ENCODE measurements at places on chromosomes 2 and 18. TPM values are rescaled to one million over a fixed set of nuclear protein-coding genes. Genes with fewer than 3 reads are reported as not detected.

GRCh38 chr2:120939595-120940318 is 204.1 kb downstream of the GLI2 start:
- no peak for DNase-seq

- DNase-seq = no peak
These were observed 37.5 kb downstream of the SNED1 start for GRCh38 chr2:241035818-241036396.

DNA sequence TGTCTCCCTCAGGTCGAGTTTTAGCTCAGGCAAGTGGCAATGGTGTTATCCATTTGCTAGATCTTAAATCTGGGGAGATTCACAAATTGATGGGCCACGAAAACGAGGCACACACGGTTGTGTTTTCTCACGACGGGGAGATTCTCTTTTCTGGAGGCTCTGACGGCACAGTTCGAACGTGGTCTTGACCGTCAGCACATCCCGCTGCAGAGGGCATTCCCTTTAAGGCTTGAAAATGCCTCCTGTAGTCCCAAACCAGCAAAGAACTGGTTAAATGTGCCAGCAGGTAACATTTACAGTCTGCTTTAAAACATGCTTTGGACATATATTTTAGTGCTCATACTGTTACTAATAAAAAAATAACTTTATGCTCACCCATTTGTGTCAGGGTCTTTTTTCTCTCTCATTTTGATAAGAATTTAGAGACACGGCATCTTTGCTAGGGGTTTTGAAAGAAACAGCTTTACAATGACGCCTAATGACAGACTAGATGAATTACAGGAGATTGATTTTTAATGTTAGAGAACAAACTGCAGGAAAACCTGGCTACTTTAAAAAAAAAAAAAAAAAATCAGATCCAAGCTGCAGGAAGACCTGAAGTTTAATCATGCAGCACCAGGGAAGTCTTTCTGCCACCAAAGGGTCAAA is 602 bp upstream of the VWC2L start:
- DNase-seq = no peak

DNA sequence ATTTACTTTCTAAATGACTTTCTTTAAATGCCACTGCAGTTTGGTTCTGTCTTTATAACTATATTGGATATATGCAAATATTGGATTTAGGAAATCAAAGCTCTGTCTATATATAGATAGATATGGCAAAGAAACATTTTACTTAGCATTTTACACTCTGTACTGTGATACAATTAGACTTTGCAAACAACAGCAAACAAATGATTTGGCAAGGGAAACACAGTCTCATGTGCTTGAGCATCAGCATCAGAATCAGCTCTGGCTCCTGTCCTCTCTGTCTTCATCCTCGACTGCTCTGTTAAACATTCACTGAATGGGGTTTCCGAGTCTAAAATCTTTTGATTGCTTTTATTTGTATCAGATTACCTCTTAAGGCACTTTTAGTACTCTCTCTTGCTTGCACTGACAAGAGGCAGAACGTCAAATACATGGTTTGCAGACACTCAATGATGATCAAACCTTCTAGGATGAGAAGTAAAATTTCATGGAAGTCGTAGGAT is 176.8 kb upstream of the LRP1B start:
- DNase-seq = no peak

GRCh38 chr2:33160191-33160590 is 213.4 kb downstream of the LTBP1 start:
- no peak for DNase-seq

DNA sequence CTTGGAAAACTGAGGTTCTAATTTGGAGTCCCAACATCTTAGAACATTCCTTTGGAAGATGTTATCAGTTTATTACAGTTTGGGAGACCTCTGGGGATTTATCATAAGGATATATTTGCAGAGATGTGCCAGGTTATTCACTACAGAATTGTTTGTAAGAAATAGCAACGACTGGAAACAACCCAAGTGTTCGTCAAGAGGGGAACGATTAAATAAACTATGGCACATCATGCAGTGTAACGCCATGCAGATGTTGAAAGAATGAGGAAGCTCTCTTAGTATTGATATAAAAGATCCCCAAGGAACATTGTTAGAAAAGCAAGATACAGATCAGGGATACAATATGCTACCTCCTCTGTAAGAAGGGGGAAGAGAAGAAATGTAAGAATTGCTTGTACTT is 210.6 kb downstream of the TMEM247 start:
- peak; percentile 89 for DNase-seq

DNA sequence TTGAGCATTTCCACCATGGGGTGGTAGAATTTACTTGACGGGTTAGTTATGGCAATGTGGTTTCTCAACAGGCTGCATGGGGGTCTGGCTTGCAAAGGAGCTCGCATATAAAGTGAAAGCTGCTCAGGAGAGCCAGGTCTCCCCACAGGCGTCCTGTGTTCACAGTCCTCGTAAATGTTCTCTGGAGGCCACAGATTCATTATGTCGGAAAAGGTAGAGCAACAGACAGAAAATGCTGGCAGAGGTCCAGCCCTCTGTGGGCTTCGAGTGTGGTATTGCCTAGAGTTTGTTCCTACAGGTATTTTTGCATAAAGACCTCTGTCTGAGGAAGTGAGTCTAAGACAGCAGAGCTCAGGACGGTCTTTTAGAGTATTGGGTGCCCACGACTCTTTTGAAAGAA is 96.4 kb downstream of the CDCA7 start:
- DNase-seq = no peak

GRCh38 chr2:197255543-197255942 is 55.0 kb downstream of the ANKRD44 start:
- peak; percentile 40 for DNase-seq

DNA sequence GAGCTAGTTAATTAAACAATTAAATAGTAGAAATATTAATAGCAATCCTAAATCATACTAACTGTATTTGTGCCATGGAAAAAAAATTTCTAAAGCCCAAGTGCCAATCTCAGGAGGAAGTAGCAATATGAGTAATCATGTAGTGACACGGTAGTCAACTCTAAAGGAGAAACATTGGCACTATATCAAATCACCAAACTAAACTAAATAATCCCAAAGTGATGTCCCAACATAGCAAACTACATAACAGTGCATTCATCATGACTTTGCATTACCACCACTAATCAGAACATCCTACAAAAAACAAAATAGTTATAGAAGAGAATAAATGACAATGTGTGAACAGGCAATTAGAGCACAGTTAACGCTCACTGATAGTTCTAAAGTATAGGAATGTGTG is 195.1 kb downstream of the EXOC6B start:
- DNase-seq = no peak

DNA sequence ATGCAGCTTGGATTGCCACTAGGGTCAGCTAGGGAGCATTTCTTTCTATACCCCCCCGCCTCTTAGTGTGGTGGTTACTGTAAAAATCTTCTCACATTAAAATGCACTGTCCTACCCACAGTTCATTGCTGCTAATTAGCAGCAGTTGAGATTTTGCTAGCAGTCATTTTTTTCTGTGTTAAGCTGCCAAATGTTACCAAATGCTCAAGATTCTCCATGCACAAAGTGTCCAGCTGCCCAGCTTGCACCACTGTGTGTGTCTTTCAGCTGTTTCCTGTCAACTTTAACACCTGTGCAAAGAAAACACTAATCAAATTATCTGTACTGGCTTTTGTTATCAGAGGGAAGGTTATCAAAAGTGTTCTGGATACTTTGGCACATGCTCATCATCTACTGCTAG is 679.3 kb downstream of the NR4A2 start:
- DNase-seq = no peak

DNA sequence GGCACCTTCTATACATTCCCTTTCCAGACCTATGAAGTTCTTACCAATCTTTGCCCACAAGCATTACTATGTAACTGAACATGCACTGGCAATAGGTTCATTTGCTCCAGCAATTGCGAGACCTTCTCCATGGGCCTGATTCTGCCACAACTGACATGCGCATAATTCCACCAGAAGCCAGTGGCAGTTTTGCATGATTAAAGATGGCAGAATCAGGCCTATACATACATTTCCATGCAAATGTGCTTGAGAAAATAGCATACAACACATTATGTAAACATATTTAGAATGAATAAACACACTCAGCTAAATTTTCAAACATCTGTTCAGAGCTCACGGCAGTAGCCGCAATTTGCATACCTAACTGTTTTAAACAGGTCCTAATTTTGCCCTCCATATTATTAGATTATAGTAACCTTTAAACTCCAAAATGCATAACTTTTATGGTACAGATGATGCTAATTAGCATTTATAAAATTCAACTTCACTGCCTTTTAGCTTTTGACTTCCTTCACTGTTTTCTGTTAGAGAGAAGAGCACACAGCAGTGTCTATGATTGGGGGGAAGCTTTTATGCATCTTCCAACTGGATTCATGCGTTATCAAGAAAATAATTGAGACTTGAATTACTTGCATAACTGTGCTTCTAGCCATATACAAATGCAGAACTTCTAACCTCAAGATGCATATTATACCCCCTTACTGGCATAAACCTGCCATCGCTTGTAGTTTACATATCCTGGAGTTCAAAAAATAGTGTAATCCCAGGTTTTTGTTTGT is 155.3 kb upstream of the CDH19 start:
- no peak for DNase-seq

- DNase-seq = no peak
These were observed 96.1 kb downstream of the RBMS1 start for GRCh38 chr2:160397530-160397865.

DNA sequence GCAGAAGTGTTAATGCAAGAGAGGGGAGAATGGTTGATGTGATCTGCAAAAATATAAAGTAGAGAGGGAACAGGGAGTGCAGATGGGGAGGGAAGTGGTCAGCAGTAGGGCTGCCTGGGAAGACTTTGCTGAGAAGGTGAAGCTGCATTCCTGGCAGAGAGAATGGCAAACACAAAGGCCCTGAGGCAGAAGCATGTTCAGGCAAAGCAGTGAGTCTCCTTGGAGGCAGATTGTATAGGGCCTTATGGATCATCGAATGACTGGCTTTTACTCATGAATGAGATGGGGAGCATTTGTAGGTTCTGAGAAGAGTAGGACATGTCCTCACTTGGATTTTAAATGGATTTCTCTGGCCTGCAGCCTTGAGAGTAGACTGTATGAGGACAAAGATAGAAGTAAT is 9.5 kb downstream of the ITGA6 start:
- no peak for DNase-seq

GRCh38 chr2:236575510-236575909 is 5.9 kb downstream of the ACKR3 start:
- peak; percentile 88 for DNase-seq

DNA sequence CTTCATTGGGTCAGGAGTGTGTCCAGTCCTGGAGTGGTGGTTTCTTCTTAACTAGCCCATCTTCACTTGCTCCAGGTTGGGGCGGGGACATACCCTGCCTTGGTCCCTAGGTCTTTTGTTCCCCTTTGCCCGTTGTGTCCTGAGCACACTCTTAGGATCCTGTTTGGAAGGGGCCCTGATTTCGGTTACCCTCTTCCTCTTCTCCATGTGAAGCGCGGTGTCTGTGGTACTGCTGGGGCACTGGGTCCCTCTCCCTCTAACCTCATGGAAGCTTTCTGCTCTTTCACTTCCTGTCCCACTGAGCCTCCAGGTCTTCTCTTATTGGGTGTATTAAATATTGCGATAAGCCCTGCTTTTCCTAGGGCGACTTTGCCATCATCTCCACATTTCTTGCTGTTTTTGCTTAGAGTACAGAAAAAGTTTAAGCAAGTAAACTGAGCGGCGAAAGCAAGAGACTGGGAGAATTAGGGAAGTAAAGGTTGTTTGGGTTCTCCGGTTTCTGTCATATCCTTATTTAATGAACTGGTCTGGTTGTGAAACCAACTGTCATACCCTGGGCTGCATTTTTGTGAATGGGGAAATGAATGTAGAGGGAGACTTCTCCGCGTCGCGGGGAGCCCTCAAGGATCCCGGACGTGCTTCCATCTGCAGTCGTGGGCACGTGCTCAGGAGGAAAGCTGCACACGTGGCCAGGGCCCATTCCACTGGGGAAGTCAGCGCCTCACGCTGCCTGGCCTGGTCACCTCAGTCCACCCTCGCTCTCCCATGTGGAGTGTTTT is 73.8 kb upstream of the B3GNT7 start:
- no peak for DNase-seq

DNA sequence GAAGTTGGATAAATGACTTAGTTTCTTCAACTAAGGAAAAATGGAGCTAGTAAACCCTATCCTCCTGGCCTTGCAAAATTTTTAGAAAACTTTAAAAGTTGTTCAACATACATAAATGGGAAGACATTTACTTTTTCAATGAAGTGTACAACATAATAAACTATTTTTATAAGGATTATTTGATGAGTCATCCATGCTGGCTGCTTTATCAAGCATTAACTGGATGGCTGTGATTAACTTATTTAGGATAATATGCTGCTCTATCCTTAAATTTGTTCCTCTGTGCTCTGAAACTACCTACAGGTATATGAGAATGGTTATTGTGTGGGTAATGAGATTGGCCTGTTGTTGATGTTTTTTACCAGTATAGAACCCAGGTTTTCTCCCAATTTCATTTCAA is 21.3 kb downstream of the DYTN start:
- DNase-seq = no peak

GRCh38 chr2:171864357-171864985 is 29.6 kb downstream of the SLC25A12 start:
- no peak for DNase-seq

DNA sequence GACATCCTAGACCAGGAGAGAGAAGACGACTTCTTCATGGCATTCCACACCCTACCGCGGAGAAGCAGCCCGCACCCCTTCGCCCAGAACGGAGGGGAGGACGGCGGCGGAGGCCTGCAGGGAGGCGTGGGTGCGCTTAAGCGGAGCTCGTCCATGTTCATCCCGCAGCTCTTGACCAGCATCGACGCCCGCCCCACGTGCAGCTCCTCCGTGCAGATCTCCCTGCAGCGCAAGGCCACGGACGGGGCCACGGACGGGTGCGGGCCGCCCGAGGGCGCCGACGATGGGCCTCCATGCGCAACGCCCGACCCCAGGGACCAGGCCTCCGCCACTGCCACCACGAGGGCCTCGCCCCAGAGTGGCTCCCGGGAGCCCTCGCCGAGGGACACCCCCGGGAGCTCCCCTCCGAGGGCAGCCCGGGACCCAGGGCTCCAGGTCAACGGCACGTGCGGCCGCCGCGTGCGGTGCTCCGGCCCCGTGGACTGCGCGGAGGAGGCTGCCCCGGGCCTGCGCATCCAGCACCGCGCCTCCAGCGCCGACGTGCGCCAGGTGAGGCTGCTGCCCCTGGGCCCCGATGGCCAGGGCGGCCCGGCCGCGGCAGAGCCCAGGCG is 211.8 kb downstream of the NEDD4L start:
- no peak for DNase-seq

The SLC4A5 gene
- 2.1 TPM for total RNA-seq

The AQP12B gene
- total RNA-seq = not detected

The PRADC1 gene
- total RNA-seq = 9.0 TPM

The BCL2 gene
- 32.2 TPM for total RNA-seq

The AP1S3 gene
- total RNA-seq = 4.0 TPM

The MAB21L4 gene
- 4.5 TPM for total RNA-seq

The UGT1A9 gene
- not detected for total RNA-seq

Measured in skin of body (tissue), 3 donors.